ENCODE measurements at places on chromosomes 13 and 19.

GRCh38 chr19:58182577-58182988 lies 278 bp upstream of the ZNF274 start:
- H3K36me3 ChIP-seq: peaks cover 5% of the 10 kb centered on the region
- no peaks in the 10 kb centered on the region for H3K27me3 ChIP-seq
- peak overlapping the region; percentile 97 for H3K27ac ChIP-seq
- no peak for DNase-seq
- peak overlapping the region; percentile 72 for H3K4me3 ChIP-seq

GRCh38 chr19:2355168-2356035 lies 4.7 kb upstream of the TMPRSS9 start:
- no peak overlapping the region for H3K27ac ChIP-seq
- H3K27me3 ChIP-seq: no peaks in the 10 kb centered on the region
- no peak for DNase-seq
- no peak overlapping the region for H3K4me3 ChIP-seq
- H3K4me1 ChIP-seq: no peaks in the 10 kb centered on the region

GRCh38 chr19:2533072-2533425 lies 57.1 kb downstream of the GADD45B start:
- H3K27ac ChIP-seq: no peak overlapping the region
- H3K27me3 ChIP-seq: no peaks in the 10 kb centered on the region
- peaks cover 4% of the 10 kb centered on the region for H3K4me1 ChIP-seq
- no peaks in the 10 kb centered on the region for H3K36me3 ChIP-seq

- no peak overlapping the region for H3K27ac ChIP-seq
- H3K27me3 ChIP-seq: no peaks in the 10 kb centered on the region
- H3K4me1 ChIP-seq: peaks cover 4% of the 10 kb centered on the region
- H3K4me3 ChIP-seq: no peak overlapping the region
- no peak for DNase-seq
- H3K36me3 ChIP-seq: no peaks in the 10 kb centered on the region
Observed at GRCh38 chr13:100175078-100175802, 86.3 kb downstream of the PCCA start.

- H3K4me1 ChIP-seq: no peaks in the 10 kb centered on the region
- no peaks in the 10 kb centered on the region for H3K36me3 ChIP-seq
- no peaks in the 10 kb centered on the region for H3K27me3 ChIP-seq
Observed at GRCh38 chr19:16521715-16522289, 20.4 kb downstream of the CHERP start.

DNA sequence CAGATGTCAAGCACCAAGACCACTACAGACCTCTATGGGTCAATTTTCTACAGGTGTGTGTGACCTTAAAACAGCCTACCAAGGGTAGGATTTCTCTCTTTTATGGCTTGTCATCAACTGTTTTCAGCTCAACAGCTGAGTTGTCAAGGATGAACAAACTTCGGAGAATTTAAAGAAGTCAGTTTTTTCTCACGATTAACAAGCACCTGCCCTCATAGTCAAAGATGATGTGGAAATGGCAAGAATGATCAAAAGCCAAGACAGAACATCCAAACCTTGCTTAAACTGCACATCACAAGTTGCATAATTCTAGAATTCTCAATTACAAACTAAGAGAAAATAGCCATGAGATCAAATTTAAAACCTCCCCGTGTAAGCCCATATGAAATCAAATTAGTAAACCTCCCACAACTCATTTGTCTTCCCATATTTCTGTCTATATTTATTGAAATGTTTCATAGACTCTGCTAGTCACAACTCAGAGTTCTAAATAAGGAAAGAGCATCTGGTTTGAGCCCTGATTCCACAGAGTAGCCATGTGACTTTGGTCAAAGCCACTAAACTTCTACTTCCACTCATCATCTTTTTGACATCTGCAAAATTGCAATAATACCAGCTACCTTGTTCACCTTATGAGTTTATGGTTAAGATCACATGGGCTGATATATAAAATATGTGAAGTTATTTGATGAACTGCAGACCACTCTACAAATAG lies 521.5 kb upstream of the HTR2A start:
- H3K36me3 ChIP-seq: no peaks in the 10 kb centered on the region
- DNase-seq: no peak
- no peak overlapping the region for H3K4me3 ChIP-seq
- H3K27me3 ChIP-seq: no peaks in the 10 kb centered on the region
- no peak overlapping the region for H3K27ac ChIP-seq
- no peaks in the 10 kb centered on the region for H3K4me1 ChIP-seq

GRCh38 chr13:59679254-59679653 lies 484.5 kb downstream of the DIAPH3 start:
- H3K4me1 ChIP-seq: no peaks in the 10 kb centered on the region
- no peak overlapping the region for H3K4me3 ChIP-seq
- H3K27me3 ChIP-seq: no peaks in the 10 kb centered on the region
- H3K36me3 ChIP-seq: no peaks in the 10 kb centered on the region
- H3K27ac ChIP-seq: no peak overlapping the region

GRCh38 chr13:58933475-58933874 lies 1230.3 kb downstream of the DIAPH3 start:
- no peak overlapping the region for H3K27ac ChIP-seq
- no peaks in the 10 kb centered on the region for H3K27me3 ChIP-seq
- H3K4me3 ChIP-seq: no peak overlapping the region
- no peaks in the 10 kb centered on the region for H3K4me1 ChIP-seq
- DNase-seq: no peak

GRCh38 chr13:77595166-77595810 lies 59.8 kb downstream of the SCEL start:
- no peak overlapping the region for H3K27ac ChIP-seq
- no peaks in the 10 kb centered on the region for H3K36me3 ChIP-seq
- no peaks in the 10 kb centered on the region for H3K4me1 ChIP-seq
- no peaks in the 10 kb centered on the region for H3K27me3 ChIP-seq
- no peak overlapping the region for H3K4me3 ChIP-seq
- DNase-seq: no peak

DNA sequence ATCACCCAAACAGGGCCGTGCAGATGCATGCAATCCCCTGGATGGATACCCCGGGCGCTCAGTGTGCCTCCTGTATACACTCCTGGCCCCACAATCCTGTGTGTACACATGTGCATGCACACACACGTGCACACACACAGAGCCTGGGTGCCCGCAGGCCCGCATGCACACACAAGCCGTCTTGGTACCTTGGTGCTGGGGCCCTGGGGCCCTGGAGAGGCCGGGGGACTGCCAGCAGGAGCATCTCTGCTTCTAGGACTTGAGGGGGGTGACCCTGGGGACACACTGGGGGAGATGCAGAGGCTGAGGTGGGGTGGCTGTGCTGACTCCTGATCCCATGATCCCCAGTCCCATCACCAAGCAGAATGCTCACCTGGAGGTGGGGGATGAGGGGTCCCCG lies 15.6 kb upstream of the EPOR start:
- H3K27ac ChIP-seq: no peak overlapping the region
- no peak for DNase-seq
- H3K4me1 ChIP-seq: no peaks in the 10 kb centered on the region
- H3K4me3 ChIP-seq: no peak overlapping the region
- no peaks in the 10 kb centered on the region for H3K36me3 ChIP-seq

DNA sequence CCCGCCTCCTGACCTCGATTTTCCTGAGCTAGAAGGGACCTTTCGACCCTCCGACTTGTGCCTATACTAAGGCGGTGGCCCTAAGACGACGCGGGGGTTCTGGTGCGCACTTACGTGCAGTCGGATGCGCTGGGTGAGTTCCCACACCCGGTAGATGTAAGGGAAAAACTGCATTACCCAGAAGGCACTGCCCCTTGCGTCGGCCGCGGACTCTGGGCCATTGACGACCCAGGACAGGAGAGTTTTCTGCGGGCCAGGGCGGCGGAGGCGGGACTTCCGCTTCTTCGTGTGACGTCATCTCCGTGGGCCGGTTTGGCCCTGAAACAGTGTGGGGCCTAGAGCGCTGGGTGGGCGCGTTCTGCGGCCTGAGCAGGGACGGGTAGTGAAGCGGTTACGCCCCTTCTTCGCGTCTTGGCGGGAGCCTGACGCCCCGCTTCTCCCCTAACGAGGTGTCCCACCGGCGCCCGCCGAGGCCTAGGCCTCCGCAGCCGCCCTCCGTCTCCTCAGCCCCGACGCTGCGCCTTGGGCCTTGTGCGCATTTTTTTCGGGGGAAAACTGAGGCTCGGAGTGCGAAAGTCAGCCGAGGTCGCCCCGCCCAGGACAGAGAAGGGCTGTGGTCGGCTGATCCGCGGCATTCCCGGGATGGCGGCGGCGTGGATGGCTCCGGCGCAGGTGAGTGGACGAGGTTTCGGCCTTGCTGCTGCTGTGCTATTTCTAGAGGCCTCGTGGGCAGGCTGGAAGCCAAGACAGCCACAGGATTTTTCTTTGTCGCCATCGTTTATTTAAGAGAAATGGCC lies at the start of gene ZNF460:
Gene ZNF460, plus strand, starts transcription at position 321 of the 797 bp plus-strand sequence. Its CDS starts 322 bp downstream, at position 643.
- peak within 1 kb of the TSS; percentile 99 for H3K4me3 ChIP-seq
- H3K4me1 ChIP-seq: peaks cover 4% of the 10 kb centered on the region
- peak within 1 kb of the TSS; percentile 91 for H3K27ac ChIP-seq
- H3K27me3 ChIP-seq: no peaks in the 10 kb centered on the region

Measured in ovary (tissue), 10 donors.